Fibroblast of skin of left quadriceps (primary cell): ENCODE measurements at places on chromosomes 11 and 22.
A peak's percentile ranks its signal among the peaks of the same experiment; 100 is the strongest.

- DNase-seq = no peak
Measured at GRCh38 chr11:96317571-96317970, 25.4 kb downstream of the MAML2 start.

- no peak for DNase-seq
Measured at GRCh38 chr11:68574308-68574707, 110.0 kb upstream of the GAL start.

GRCh38 chr22:47450876-47451475 is 688.5 kb downstream of the TBC1D22A start:
- no peak for DNase-seq

DNA sequence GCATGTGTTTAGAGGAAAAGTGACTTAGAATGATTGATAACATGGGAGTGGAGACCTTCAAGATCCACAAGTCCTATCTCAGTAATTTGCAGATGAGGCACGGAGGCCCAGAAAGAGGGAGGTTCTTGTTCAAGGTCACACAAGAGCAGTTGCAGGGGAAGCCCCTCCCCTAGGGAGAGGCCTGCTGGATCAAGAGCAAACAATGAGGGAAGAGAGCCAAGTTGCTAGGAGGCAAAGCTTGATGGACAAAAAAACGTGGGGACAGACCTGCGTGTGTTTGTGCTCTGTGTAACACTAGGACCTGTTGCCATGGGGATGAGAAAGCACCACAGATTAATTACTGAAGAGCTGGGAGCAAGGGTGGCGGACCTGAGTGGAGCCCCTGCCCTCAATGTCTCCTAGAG is 6.4 kb upstream of the MFRP start:
- DNase-seq = no peak

DNA sequence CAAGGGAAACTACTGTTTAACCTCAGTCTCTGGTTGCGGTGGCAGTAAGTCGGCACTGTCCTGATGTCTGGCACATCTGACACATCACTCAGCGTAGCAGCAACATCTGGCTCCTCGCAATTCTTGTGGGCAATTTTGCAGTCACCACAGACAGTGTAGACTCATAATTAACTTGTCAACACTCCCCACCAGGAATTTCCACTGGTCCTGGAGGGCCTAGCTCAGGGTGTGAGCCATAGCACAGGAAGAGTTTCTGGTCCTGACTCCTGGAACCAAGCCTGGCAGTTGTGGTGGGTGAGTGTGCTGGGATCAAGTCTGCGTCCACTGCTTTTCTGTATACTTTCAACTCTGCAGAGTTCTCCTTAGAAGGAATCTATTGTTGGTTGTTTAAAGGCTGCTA is 209.7 kb downstream of the SNX19 start:
- DNase-seq = peak; percentile 88

DNA sequence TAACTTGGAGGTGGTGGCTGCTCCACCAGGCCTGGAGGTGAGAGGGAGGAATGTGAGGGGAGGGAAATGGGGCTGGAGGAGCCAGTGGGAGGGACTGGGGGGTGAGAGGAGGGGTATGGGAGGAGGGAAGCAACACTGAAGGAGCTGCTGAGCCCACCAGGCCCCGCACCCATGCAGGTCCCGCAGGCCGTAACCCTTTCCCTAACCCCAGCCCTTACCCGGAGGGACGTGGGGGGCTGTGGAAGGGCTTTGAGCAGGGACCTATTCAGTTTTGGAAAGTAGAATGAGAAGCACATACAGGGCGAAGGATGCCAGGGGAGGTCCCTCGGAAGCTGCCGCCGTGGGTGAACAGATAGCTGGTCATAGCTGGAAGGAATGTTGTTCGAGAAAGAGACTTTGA is 33.9 kb upstream of the CRYBB3 start:
- DNase-seq = no peak

DNA sequence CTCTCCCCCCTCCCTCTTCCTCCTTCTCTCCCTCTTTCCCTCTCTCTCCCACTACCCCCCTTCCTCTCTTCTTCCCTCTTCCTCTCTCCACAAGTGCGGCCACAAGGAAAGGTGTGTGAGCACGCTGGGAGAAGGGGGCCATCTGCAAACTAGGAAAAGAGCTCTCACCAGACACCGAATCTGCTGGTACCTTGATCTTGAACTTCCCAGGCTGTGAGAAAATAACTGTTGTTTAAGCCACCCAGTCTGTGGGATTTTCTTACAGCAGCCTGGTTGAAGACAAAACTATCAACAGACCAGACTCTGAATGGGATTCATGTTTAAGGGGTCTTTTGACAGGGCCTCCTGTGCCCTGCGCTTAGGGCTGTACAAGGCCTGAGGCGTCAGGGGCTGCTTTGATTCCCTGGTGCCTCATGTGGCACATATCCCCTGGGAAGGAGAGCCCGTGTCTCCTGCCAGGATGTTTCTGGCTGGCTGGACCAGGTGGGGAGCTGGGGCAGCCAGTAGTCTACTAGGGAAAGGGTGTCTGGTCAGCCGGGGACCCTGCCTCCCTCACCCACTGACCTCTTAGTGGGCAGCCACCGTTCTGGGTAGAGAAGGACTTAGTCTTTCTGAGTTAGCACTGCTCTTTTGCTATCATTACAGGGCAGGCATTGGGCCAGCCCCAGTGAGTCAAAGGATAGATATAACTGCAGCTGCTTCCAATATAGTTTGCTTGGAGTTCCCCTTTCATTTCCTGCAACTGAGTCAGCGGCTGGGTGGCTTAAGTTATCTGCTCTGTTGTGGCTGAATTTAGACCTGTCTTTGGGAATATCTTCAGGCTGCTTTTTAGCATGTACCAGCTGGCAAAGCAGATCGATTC is 6.2 kb downstream of the PANX1 start:
- DNase-seq = peak; percentile 84

GRCh38 chr22:43053176-43053575 is 36.0 kb downstream of the TTLL1 start:
- no peak for DNase-seq

GRCh38 chr11:44307340-44308099 is 2.4 kb downstream of the ALX4 start:
- no peak for DNase-seq

DNA sequence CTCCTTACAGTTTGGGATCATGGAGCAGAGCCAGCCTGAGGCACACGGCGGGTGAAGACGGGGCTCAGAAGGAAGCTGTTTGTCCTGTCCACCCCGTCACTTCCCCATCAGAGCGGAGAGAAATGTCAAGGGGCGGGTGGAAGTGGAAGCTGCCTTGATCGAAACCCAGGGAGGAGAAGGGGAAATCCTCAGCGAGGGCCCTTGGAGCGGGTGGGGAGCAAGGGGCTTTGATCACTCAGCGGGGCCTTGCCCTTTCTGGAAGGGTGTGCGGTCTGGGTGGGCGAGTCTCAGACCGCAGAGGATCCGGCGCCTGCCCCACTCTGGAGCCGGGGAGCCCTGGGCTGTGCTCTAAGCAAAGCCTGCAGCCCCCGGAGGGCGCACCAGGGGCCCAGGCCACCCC is 320.4 kb downstream of the NTM start:
- no peak for DNase-seq

DNA sequence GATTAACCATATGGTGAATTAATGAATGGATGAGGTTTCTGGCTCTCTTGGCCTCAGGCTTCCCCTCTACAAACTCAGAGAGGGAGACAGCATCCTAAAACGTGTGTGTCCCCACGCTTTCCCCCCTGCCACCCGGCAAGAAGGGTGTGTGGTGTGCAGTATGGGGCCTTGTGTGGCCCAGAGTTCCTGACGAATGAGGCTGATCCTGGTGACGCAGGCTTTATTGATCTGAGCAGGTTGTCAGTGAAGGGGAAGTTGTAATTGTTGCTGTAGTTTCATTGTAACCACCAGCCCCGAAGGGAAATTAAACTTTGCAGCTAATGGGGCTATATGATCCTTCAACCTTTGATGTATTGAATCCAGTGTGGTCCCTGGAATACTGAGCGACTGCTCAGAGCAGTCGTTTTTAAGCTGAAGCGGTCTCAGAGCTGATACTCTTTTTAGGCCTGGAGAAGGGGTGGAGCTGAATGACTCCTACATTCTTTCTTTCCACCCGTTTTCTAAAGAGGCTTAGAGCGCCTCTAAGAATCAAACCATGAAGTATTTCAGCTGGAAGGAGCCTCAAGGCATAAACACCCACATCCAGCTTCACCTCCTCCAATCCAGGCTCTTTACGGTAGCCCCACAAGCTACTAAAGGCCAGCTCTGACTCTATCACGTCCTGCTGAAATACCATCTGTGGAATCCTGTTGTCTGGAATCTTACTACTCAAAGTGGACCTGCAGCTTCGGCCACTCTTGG is 284.7 kb downstream of the MIAT start:
- no peak for DNase-seq

GRCh38 chr22:26502688-26503561 is 9.3 kb downstream of the TFIP11 start:
- DNase-seq = no peak

GRCh38 chr11:63560506-63561180 is 2.5 kb downstream of the PLAAT2 start:
- DNase-seq = no peak

DNA sequence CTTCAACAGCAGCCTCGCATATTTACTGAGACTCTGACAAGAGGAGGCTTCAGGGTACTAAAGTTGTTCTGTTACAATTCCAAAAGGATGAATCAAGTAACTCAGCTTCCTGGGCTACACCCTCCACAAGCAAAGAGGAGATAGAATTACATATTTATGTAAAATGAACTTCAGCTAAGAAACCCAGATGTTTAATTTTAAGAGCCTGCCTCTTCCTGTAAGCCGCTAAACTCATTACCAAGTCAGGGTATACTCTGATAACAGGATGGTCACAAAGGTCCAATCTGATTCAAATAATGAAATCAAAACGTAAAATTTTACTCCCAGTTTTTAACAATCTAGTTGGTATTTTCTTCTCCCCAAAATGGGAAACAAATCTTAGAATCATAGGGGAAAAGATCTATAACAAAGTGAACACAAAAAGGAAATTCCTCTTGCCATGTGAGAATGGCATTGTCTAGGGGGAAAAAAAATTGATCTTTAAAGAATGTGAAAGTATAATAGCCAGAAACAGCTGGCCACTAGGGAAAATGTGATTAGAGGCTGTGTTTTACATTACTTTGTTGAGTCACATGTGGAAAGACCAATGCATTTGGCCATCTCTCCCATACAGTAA is 30.9 kb downstream of the CHEK2 start:
- peak; percentile 77 for DNase-seq

- DNase-seq = no peak
Measured at GRCh38 chr11:117925198-117925925, 3.8 kb downstream of the TMPRSS13 start.

GRCh38 chr11:6705905-6706535 is 22.9 kb upstream of the MRPL17 start:
- DNase-seq = peak; percentile 39

DNA sequence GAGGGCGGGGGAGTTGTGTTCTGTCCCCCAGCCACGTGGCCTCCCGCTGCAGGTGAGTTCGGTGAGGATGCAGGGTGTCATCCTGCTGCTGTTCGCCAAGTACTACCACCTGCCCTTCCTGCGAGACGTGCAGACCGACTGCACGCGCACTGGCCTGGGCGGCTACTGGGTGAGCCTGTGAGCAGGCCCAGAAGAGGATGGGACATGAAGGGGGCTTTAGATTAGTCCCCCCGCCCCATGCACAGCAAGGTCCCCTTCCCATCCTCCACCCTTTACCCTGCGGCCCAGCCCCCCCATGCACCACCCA is 4.1 kb downstream of the INPP5J start:
- no peak for DNase-seq

DNA sequence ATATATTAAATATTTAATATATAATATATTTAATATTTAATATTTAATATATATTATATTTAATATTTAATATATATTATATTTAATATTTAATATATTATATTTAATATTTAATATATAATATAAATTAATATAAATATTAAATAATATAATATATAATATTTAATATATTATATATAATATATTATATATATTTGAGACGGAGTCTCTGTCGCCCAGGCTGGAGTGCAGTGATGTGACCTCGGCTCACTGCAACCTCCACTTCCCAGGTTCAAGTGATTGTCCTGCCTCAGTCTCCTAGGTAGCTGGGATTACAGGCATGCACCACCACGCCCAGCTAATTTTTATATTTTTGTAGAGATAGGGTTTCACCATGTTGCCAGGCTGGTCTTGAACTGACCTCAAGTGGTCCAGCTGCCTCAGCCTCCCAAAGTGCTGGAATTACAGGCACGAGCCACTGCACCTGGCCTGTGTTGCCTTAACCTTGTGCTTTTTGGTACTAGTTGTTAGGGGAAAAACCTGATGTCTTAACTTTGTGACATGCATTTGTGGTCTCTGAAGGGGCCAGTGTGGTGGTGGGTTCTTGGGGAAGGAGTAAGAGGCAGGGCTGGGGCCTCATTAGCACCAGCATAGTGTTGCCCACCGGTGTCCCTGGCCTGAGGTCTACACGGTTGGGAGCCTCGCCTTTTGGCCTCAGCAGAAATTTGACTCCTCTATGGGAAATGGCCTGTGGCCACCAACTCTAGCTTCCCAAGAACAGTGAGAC is 16.6 kb downstream of the SEC14L3 start:
- DNase-seq = no peak

DNA sequence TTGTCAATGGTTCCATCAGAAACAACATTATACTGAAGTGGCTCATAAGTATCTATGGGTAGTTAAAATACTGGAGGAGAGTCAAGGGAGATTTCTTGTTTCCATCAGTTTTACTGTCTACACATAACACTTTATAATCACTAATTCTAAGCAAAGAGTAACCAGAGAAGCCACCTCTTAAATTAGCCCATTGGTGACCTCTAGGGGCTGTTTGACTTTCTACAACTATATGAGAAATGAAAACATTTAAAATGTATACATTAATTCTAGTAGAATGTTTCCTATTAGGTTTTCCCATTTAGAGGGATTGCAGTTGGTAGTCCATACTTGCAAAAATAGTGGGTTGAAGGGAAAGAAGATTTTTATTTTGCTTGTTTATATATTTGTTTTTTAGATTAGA is 504.3 kb downstream of the FAM181B start:
- peak; percentile 10 for DNase-seq
